ENCODE measurements at places on chromosomes 7 and 10. TPM values are rescaled to one million over a fixed set of nuclear protein-coding genes. Genes with fewer than 3 reads are reported as not detected.

- no peak for DNase-seq
Observed at GRCh38 chr7:75662579-75663301, 76.0 kb downstream of the HIP1 start.

- DNase-seq, result no peak
Observed at GRCh38 chr7:142881586-142882337, 3.8 kb downstream of the TRPV6 start.

Gene CRYGN
- 2.5 TPM for polyA plus RNA-seq

DNA sequence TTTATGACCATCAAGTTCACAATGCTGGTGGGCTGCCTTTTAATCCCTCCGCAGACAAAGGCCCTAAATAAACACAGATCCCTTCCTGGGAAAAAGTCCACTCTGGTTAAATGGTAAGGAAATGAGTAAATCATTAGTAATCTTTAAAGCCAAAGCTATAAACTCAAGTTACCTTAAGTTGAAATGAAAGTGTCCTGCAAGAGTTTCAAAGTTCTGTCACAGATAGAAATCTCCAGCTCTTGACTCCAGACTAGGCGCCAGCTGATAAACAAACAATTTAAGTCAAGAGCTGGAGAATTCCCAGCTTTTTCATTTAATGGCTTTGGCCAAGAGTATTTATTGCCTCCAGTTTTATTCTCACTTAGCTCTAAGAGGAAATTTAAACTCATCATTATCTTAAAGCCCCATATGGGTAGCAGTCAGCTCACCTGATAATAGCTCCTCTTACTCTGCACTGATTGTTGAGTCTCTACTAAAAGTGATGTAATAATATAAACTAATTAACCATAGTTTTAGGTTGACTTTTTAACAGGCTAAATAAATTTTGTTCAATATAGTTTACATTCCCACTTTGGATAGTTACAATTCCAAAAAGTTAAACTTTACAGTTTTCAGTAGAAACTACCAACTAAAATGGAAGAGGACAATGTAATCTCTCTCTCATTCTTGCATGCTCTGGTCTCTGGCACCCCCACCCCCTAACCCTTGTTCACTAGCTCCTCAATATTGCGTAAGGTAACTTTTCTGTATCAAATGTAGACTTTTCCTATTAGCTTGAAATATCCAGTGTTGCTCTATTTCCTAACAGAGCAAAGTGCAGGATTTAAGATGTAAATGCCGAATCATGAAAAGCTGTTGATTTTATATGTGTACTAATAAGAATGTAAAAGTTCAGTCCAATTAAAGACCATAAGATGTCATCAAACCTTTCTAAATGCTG, 56.1 kb downstream of the HIBADH start:
- DNase-seq, result peak; percentile 42

Gene FOXP2
- 14.9 TPM for polyA plus RNA-seq

- peak; percentile 22 for DNase-seq
Observed at GRCh38 chr7:18667466-18667865, 171.9 kb downstream of the HDAC9 start.

DNA sequence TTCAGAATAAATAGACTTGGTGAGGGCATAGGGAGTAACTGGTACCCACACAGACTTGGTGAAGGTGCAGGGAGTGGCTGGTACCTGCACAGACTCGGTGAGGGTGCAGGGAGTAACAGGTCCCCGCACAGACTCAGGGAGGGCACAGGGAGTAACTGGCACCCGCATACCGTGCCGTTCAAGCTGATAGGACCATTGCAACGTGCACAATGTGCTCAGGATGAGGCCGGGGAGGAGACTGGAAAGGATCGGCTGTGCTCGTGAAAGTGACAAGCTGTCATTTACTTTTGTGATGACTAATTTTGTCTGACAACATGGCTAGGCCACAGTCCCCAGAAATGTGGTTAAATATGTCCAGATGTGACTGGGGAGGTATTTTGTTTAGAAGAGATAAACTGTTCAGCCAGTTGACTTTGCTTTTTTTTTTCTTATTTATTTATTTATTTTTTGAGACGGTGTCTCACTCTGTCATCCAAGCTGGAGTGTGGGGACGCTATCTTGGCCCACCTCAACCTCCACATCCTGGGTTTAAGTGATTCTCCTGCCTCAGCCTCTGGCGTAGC, 76.2 kb upstream of the NMT2 start:
- no peak for DNase-seq

DNA sequence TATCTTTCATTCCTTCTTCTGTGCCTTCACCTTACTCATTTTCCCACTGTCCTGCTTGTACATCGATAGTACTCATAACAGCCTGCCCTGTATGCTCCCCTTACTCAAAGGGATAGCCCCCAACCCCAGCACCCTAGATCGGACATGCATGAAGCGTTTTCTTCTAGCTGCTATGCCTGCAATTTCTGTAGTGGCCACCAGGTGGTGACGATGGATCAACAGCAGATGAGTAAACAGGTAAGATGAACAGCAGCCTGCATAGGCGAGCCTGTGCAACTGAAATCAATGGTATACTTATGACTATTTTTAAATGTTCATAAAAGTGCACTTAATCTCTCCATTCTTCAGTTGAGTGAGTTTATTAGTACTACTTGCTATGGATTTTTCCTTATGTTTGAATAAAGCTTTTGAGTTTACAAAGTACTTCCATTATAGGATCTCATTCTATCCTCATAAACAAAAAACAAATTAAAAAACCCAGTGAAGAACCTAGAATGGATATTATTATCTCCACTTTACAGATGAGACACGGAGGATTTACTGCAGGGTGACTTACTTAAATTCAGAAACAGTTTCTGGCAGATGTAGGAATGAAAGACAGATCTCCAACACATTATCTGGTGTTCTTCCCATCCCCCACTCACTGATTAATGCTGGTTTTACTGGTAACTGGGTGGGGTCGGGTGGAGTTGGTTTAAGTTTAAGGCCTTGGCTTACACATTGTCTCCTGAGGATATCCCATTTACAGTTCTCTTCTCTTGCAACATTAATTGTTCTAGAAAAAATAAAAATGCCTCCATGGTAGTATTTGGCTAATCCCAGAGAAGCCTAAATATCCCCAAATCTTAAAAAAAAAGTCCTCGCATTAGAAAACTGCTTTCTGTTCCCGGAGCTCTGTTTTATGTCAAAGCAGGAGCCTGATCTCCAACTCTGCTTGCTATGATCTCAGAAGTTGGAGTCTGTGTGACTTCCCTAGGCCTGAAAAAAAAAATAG, 222.1 kb downstream of the GLI3 start:
- DNase-seq, result no peak

GRCh38 chr10:77606751-77607150, 30.9 kb downstream of the KCNMA1 start:
- DNase-seq, result no peak

GRCh38 chr7:95205665-95206225, 118.6 kb downstream of the PON1 start:
- no peak for DNase-seq

GRCh38 chr7:120684463-120684862, 173.5 kb downstream of the TSPAN12 start:
- DNase-seq, result no peak

GRCh38 chr7:28348636-28349035, 63.7 kb upstream of the CREB5 start:
- no peak for DNase-seq

DNA sequence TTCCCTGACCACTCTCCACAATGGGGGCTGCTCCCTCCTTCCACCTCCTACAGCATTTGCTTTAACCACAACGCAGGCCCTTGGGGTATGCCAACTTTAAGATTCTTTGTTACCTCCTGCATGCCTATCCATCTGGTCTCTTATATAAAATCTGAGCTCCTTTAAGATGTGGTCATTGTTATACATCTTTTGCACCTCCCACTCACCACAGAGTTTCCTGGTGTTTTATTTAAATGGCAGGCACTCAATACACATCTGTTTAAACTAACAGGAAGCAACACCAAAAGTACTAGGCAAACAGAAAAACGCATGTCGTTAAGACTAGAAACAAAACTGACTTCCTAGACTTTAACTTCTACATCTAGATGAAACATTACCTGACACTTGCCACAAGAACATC, 36.3 kb downstream of the SLC25A13 start:
- DNase-seq, result no peak

- no peak for DNase-seq
Observed at GRCh38 chr10:91350651-91351081, 59.5 kb upstream of the HECTD2 start.

DNA sequence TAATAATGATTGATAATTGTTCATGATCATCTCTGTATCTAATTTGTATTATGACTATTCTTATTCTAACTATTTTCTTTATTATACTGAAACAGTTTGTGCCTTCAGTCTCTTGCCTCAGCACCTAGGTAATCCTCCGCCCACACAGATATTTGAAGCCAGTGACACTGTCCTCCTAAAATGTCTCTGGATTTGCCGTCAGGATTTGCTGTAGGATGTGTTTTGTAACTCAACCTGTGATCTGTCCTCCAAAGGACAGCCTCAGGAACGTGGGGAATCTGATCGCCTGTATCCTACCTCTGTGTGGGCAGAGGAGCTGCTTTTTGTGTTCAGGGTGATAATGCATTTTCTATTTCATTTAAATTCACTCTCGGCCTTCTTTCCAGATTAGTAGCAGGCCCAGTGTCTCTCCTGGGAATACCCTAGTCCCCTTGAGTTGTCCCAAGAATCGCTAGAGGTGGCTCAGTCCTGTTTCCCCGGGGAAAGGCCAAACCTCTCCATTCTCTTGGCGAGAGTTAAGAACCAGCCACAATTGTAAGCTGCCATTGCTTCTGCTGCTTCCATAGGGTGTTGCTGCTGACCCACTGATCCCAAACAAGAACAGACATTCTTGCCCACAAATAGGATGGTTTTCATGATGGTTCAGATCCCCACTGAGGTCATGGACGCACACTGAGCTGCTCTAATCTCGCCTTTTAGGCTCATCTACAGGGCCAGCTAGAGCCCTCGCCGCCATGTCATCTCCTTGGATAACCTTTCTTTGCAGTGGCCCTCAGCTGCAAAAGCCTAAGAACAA, 136.2 kb upstream of the KCNMA1 start:
- DNase-seq, result peak; percentile 40

DNA sequence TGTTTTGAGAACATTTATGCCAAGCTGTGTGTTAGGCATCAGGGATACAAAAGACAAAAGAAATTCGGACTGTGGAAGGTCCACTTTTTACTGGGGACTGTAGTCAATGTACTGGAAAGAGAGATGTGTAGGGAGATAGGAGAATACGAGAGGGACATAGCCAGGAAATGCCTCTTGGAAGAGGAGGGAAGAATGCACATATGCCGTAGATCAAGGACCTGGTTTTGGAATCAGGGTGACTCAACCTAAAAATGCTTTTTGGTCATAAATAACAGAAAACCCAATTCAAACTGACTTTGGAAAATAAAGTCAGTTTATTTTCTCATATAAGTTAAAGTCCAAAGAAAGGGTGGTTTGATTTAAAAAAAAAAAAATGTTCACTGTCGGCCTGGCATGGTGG, 140.3 kb upstream of the TCF7L2 start:
- no peak for DNase-seq

DNA sequence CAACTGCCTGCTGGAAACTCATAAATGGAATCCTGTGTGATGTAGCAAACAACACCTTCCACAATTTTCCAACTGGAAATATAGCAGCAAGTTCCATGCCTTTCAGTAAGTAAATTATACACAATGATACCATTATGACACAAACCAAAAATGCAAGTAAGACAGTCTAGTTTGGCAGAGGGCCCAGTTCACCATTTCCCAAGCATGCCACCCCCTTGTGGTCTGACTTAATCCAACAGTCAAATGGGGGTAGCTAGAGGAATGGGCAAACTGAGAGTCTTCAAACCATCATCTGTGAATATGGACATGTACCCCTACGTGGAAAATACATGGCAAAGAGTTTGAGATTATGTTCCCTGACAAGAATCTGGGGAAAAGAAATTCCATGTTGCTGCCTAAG, 137.6 kb upstream of the VWC2 start:
- no peak for DNase-seq

DNA sequence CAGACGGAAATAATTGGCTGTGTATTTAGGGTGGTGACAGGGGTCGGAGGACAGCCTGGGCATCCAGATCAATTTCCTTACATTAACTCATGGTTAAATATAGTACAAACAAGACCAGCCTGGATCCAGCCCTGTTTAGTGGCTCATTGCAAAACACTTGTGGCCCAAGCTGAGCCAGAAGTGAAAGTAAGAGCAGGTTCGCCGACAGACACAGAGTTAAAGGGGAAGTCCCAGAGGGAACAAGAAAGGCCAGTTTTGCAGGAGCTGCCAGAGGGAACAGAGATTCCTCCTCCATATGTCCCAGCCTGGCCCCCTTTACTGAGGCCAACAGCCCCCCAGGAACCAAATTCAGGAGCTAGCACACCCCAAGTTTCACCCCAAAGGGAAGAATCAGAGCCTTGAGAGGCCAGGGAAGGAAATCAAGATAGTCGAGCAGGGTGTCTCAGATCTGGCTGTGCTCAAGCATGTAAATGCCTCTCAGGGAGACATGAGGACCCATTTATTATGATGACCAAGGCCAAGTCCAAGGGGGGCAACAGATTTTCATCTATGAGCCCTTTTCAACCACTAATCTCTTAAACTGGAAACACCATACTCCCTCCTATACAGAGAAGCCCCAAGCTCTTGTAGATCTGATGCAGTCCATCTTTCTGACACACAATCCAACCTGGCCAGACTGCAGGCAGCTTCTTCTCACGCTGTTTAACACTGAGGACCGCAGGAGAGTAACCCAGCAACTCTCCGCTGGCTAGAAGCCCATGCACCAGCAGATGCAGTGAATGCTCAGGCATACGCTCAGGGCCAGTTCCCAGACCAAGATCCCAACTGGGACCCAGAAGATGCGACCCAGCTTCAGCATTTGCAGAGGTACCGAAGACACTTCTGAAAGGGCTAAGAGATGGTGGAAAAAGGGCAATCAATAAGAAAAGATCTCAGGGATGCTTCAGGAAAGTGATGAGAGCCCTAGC, 15.9 kb upstream of the ADCK2 start:
- no peak for DNase-seq

GRCh38 chr10:27345455-27345920, 104.9 kb upstream of the ACBD5 start:
- DNase-seq, result no peak

DNA sequence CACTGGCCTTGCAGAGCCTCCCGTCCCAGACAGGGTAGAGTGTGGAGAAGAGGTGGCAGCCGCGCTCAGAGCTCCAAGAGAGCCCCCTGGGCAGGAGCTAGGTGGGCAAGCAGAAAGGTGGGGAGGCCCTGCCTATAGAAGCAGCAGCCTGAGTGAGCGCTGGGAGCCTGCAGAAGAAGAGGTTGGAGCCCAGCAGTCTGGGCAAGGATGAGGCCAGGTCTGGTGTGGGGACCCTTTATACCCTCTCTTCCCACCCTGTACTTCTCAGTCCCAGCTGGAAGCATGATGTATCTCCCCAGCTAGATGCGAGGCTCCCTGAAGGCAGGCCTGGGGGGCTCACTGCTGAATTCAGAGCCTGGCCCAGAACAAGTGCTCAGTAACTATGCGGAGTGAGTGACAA, 44.5 kb upstream of the ZMIZ1 start:
- DNase-seq, result no peak

Gene NUTM2A
- polyA plus RNA-seq, result 4.5 TPM

GRCh38 chr10:3485057-3485686, 299.8 kb downstream of the KLF6 start:
- DNase-seq, result no peak

GRCh38 chr7:30764030-30764975, 6.9 kb upstream of the MINDY4 start:
- DNase-seq, result no peak
